ENCODE measurements at places on chromosomes 1 and 21.

- DNase-seq: no peak
These were observed 67.9 kb downstream of the TBX15 start for GRCh38 chr1:118920124-118920717.

- DNase-seq: no peak
These were observed 24.7 kb upstream of the ARTN start for GRCh38 chr1:43908858-43909257.

DNA sequence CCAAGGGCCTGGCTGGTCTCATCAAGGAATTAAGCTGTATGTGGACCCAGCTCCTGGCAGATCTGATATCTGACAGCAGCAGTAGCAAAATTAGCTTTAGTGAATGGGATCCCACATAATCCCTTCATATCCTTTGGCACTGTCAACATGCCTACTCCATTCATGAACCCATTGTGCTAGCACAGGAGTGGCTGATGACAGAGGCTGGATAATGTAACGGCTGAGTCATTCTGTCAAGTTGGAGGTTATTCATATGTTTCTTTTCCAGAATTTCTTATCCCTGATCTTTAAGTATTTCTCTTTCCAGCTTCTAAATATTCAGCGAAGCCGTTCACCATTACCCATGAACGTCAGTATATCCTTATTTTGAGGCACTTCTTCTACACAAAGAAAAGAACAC lies 84.3 kb downstream of the EXTL2 start:
- DNase-seq: no peak

- no peak for DNase-seq
These were observed 29.2 kb downstream of the ST7L start for GRCh38 chr1:112589766-112590165.

- DNase-seq: no peak
These were observed 170.3 kb downstream of the ZC3H11B start for GRCh38 chr1:219442611-219443061.

Data from esophagus squamous epithelium (tissue), 5 donors.